CD8-positive, alpha-beta memory T cell (primary cell): ENCODE measurements at places on chromosomes 16 and 17. TPM values are rescaled to one million over a fixed set of nuclear protein-coding genes. Genes with fewer than 3 reads are reported as not detected.
A peak's percentile ranks its signal among the peaks of the same experiment; 100 is the strongest.

The PTX4 gene
- total RNA-seq = not detected

The DHRS7C gene
- not detected for total RNA-seq

The PRSS27 gene
- 1.6 TPM for total RNA-seq

DNA sequence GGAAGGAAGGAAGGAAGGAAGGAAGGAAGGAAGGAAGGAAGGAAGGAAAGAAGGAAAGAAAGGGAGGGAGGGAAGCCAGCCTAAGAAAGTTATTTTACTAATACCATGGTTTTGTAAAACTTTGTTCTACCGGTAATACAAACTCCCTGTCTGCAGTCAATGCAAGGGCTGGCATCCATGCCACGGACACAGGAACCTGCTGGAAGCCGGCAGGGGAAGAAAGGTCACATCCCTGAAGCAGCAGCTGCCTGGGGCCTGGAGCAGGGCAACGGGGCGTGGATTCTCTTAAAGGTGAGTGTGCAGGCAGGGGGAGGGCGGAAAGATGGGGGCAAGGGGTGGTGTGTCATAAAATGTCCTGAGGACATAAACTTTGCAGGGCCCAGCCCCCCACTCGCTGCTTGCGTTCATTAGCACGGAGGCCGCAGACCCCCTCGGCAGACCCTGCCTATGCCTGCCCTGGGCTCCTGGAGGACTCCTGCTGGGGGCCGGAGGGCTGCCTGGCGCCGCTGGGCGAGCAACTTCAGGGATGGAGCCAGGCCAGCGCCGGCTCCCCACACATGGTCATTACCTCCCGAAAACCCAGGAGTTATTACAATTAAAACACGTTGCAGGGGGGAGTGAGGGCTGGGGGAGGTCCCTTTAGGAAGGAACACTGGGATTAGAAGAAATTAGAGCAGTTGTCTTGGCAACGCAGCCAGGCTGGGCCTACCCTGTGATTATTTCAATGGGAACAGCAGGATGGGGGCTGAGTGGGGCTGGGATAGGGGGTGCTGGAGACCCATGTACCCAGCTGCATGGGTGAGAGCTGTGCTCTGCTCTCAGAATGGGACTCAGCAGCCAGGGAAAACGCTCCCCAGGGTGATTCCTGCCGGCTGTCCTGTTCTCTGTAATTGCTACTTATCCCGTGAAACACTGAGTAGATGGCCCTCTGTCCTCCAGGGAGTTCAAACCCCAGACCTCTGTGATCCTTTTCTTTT is 257.9 kb downstream of the SOX9 start:
- no peaks in the 10 kb centered on the region for H3K4me1 ChIP-seq
- no peaks in the 10 kb centered on the region for H3K27me3 ChIP-seq
- no peak overlapping the region for H3K4me3 ChIP-seq

DNA sequence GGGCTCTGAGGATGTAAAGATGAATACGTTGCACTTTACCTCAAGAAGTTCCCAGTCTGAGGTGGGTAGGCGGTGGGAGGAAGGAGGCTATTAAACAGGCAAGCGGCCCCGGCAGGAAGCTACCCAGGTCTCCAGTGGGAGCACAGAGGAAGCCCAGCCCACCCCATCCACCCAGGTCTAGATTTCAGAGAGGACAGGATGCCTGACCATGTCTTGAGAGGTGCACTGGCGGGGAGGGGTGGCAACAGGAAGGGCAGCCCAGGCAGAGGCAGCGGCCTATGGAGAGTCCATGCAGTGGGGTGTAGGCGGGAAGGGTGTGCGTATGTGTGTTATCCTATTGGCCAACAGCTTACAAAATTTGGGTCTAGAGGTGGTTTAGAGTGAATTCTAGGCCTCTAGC is 13.9 kb downstream of the SARM1 start:
- H3K4me1 ChIP-seq = peaks cover 19% of the 10 kb centered on the region
- no peaks in the 10 kb centered on the region for H3K27me3 ChIP-seq
- H3K27ac ChIP-seq = no peak overlapping the region
- no peak for DNase-seq
- peaks cover 6% of the 10 kb centered on the region for H3K36me3 ChIP-seq
- H3K4me3 ChIP-seq = peak overlapping the region; percentile 96

DNA sequence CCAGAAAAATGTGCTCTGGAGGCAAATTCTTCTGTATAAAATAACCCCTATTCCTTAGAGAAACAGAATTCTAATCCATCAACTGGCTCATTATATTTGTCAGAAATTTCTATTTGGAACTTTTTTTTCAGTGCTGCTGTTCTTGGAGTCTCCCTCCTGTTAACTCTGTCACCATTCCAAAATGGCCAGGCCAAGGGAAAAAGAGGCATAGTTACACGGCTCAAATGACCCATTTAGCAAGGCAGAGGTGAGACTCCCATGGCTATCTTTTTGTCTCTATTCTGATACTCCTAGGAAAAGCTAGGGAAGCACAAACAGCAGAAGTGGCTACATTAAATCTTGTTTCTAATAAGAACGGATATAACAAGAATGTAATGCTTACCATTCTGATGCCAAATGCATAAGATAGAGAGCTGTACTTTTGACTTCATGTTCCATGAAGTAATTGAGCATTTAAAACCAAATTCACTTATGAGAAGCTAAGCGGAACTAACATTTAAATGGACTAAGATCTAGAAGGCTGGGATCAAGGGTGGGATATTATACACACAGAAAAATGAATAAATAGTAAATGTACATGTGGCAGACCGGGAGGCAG is 64.4 kb upstream of the CORO6 start:
- no peak for DNase-seq
- no peak overlapping the region for H3K4me3 ChIP-seq
- no peaks in the 10 kb centered on the region for H3K27me3 ChIP-seq
- H3K4me1 ChIP-seq = peaks cover 21% of the 10 kb centered on the region

DNA sequence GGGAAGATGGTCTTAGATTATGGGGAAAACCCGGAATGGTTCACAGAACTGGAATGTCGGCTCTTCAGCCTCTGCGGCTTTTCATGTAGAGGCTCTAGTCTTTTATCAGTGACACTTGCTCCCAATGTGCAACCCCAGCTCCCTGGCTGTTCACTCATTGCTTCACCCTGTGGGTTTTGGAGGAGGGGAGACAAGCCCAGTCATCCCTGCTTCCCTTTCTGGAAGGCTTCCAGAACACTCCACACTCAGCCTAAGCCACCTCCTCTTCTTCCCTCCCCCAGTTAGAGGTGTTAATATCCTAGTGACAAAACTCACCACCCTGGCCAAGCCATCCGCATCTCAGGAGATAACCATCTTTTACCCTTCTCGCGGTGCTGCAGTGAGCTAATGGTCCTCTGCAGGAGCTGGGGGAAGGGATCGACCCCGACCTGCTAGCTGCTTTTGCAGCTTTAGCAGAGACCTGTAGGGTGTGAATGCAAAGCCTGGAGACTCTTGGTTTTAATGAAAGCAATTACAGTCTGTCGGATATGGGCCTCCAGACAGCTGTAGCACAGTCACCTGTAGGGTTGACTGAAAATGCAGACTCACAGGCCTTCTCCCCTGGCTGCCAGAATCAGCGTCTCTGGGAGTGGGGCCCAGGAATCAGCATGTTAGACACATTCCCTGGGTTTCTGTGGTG is 24.3 kb upstream of the LASP1NB start:
- no peak overlapping the region for H3K4me3 ChIP-seq
- peak; percentile 85 for DNase-seq
- no peaks in the 10 kb centered on the region for H3K27me3 ChIP-seq
- no peak overlapping the region for H3K27ac ChIP-seq

- H3K27ac ChIP-seq = no peak overlapping the region
- no peak for DNase-seq
These were observed 2.6 kb downstream of the LGALS3BP start for GRCh38 chr17:78976907-78977680.

- H3K27ac ChIP-seq = no peak overlapping the region
- H3K27me3 ChIP-seq = no peaks in the 10 kb centered on the region
- H3K4me3 ChIP-seq = no peak overlapping the region
- no peaks in the 10 kb centered on the region for H3K36me3 ChIP-seq
These were observed 1.8 kb downstream of the SNTB2 start for GRCh38 chr16:69188716-69189115.

DNA sequence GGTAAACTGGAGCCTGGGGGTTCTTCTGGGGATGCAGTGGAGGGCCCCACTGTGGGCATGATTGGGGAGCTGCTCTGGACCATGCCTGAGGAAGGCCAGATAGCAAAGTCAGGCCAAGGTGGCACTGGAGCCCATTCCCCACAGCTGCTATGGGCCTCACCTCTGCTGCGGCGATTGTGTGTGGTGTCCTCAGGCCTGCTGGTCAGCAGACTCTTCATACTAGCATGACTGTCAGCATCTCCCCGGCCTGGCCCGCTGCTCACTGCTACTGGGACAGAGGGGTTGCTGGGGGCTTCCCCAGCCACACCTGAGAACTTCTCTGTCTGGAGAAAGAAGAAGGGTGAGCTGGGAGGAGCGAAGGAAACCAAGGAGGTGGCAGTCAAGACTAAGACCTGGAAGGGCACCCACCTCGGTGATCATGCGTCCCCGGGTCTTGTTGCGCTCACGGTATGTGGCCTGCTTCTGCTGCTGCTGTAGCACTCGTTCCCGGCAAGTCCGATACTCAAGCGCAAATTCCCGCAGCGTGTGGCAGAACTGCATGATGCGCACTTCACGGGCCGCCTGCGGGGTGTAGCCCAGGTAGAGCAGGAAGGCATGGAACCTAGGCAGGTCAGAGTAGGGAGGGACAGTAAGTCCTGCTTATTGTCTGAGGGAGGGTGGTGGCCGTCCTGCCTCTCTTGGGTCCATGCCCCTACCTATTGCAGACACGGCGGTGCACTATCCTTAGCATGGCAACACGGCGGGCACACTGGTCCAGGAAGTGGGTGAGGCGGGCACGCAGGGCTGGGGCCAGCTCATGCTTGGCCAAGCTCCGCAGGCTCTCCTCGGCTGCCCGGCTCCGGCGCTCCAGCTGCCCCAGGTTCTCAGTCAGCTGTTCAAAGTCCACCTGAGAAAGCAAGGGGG is 3.2 kb downstream of the TMEM208 start:
- H3K4me3 ChIP-seq = no peak overlapping the region
- H3K27me3 ChIP-seq = no peaks in the 10 kb centered on the region
- H3K36me3 ChIP-seq = peaks cover 29% of the 10 kb centered on the region
- peaks cover 23% of the 10 kb centered on the region for H3K4me1 ChIP-seq
- DNase-seq = no peak

GRCh38 chr16:89078172-89078571 is 15.5 kb upstream of the ACSF3 start:
- no peak overlapping the region for H3K4me3 ChIP-seq
- no peaks in the 10 kb centered on the region for H3K4me1 ChIP-seq
- H3K27me3 ChIP-seq = no peaks in the 10 kb centered on the region
- no peak overlapping the region for H3K27ac ChIP-seq
- DNase-seq = no peak

- H3K27me3 ChIP-seq = no peaks in the 10 kb centered on the region
- H3K4me3 ChIP-seq = no peak overlapping the region
- DNase-seq = no peak
- H3K27ac ChIP-seq = no peak overlapping the region
- no peaks in the 10 kb centered on the region for H3K36me3 ChIP-seq
These were observed 54.7 kb upstream of the SDK2 start for GRCh38 chr17:73698966-73699365.

- no peaks in the 10 kb centered on the region for H3K4me1 ChIP-seq
- no peak overlapping the region for H3K27ac ChIP-seq
- H3K4me3 ChIP-seq = no peak overlapping the region
- no peak for DNase-seq
- H3K36me3 ChIP-seq = no peaks in the 10 kb centered on the region
These were observed 88.6 kb upstream of the BRD7 start for GRCh38 chr16:50457423-50457822.
